Hindlimb muscle (tissue), 1 donor: ENCODE measurements at places on chromosomes 5 and 9. TPM values are rescaled to one million over a fixed set of nuclear protein-coding genes. Genes with fewer than 3 reads are reported as not detected.

C5orf52 gene
- polyA plus RNA-seq: not detected

DNA sequence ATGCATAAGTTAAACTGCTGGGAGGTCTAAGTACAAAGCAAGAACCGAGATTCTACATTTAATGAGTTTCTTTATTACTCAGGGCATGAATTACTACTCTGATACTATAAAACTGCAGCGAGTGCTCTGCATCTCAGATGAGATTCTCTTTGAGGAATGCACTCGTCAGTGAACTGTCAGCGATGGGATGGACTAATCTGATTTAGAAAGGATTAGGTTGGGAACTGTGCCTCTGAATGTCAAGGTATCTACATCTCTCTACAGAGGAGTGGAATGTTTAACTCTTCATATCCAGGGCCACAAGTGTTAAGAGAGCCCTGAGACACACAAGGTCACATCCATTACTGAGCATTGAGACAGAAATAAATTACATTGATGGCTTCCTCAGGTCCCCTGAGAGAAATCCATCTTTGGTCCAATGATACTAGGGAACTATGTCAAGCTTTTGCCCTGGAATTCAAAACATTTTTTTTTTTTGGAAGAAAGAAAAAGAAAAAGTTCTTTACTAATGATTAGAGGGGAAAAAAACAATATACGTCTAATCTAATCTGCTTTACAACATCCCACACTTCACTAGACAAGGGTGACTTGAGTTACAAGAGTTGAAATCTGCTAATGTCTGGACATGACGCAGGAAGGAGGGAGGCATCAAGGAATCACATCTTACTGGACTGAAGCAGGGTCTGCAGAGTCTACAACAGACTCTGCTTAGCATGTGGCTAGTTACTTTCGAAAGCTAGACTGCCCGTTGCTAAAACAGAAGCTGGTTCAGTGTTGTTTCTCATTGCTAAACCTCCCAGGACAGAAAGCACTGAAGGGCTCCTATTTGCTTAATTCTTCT is 270.0 kb upstream of the TLE4 start:
- no peak for DNase-seq

- DNase-seq: no peak
Observed at GRCh38 chr5:32503261-32503660, 58.7 kb upstream of the ZFR start.

- DNase-seq: no peak
Observed at GRCh38 chr9:16986556-16986955, 116.1 kb upstream of the BNC2 start.

DNA sequence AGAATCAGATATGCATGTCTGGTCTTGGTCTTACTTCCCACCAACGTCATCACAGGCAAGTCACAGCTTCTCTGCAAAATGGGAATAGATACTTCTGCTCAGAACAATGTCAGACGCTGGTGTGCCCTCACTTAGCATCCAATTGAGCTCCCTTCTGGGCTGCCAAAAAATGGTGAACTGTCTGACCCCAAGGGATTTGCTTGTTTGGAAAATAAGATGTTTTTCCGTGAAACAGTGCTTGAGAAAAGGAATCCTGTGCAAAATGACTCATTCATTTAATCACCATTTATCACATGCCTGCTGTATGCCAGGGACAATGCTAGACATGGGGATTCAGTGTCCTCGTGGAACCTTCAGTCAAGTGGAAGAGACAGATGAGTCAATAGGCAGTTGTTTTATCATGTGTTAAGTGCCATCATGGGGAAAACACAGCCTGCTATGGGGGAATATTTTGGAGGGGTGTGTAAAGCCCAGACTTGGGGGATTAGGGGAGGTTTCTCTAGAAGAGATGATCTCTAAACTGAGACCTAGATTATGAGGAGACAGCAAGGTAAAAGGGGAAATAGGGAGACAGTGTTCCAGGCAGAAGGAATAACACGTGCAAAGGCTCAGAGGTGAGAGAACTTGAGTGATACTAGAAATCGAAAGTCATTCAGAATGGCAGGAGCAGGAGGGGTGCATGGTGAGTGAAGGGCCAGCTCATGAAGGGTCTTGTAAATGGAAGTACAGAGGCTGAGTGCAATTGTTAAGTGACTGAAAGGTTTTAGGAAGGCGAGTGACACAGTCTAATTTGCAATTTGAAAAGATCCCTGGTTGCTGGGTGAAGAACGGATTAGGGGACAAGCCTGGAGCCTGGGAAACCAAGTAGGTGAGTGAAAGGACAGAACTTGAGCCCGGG is 3.9 kb downstream of the NIPAL4 start:
- no peak for DNase-seq
